ENCODE measurements at places on chromosomes 11 and 22.
A peak's percentile ranks its signal among the peaks of the same experiment; 100 is the strongest.

GRCh38 chr11:34067383-34068065 lies 16.0 kb downstream of the CAPRIN1 start:
- DNase-seq = no peak

DNA sequence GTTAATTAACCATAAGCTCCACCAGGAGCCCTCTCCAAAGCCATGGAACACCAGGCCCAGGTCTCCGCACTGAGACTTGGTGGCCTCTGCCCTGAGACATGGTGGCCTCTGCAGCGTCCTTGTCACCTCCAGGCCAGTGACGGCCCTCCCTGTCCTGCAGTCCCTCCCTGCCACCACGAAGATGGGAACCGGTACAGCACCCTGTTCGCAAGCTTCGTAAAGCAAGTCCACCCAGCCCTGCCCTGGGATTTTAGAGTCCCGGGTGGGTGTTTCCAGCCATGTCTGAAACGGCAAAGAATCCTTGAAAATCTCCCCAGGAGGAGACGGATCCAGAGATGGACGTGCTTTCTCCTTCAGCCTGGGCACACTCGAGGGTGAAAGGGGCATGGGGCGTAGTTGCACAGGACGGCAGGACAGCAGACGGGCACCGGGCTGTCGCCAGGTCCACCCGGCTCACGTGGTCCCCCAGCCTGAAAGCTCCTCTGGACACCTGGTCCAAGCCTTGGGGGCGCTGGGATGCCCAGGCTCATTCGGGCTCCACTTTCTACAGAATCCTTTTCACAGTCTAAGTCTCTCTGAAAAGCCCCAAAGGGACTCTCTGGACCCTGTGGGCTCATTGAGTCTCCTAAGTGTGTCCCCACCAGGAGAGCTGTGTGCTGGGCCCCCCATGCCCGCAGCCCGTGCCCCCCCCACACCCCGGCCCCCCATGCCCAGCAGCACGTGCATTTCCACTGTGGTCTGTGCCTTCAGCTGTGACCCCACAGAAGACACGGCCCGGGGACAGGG lies 456.2 kb downstream of the BRD1 start:
- no peak for DNase-seq

- DNase-seq = no peak
Measured at GRCh38 chr11:94241896-94242295, 62.5 kb upstream of the IZUMO1R start.

GRCh38 chr22:19868773-19869471 lies 14.2 kb upstream of the GNB1L start:
- peak; percentile 0 for DNase-seq

Data from stimulated activated CD4-positive, alpha-beta T cell treated with anti-CD3 and anti-CD28 coated beads, Interleukin-1b, Interleukin-23, amount 100 ng/mL, for 48 hours (primary cell).